Liver (tissue), 10 donors: ENCODE measurements at places on chromosomes 7 and 10. TPM values are rescaled to one million over a fixed set of nuclear protein-coding genes. Genes with fewer than 3 reads are reported as not detected.

LMBR1 gene
- polyA plus RNA-seq = 12.9 TPM

NPY4R gene
- not detected for polyA plus RNA-seq

LRIT1 gene
- not detected for polyA plus RNA-seq

AKR1C2 gene
- 195 TPM for polyA plus RNA-seq

PILRA gene
- 3.5 TPM for polyA plus RNA-seq

- no peak for DNase-seq
Measured at GRCh38 chr7:768881-769504, 41.9 kb upstream of the PRKAR1B start.

DNA sequence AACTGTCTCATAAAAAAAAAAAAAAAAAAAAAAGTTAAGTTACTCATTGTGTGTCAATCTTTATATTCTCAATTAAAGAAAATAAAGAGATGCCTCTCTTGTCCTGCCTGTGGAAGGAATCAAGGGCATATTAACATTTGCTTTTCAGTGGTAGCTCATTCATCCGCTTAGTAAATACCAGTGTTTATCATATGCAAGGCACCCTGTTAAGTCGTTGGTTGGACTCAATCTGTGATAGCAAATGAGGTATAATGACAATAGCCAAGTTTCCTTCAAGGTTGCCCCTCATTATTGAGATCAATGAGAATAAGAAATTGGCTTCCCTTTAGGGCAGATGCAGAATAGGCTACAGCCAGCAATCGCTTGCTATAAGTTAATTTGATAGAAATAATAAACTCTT lies 812.7 kb upstream of the COBL start:
- DNase-seq = no peak

DNA sequence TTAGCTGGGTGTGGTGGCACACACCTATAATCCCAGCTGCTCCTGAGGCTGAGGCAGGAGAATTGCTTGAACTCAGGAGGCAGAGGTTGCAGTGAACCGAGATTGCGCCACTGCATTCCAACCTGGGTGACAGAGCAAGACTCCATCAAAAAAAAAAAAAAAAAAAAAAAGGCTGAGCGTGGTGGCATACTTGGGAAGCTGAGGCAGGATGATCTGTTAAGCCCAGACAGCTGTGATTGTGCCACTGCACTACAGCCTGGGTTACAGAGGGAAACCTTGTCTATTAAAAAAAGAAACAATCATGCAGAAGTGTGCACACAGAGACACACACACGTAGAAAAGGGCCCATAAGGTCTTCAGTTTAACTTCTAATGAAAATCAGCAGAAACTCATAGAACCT lies 150.6 kb downstream of the TPST1 start:
- DNase-seq = no peak

DNA sequence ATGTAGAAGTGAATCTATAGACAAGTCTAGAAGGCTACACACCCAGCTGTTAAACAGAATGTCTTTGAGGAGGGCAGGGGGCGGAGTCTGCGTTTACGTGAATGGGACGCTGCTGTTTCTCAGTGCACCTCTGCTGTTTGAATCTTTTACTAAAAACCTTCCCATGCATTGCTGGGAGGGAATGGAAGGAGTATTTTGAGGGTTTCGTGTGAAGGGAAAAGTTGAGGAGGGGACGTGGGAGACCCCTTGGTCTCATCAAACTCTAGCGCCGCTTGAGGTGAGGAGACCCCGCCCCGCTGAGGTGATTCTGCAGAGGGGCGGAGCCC lies 492 bp upstream of the VCL start:
- no peak for DNase-seq

- no peak for DNase-seq
Measured at GRCh38 chr7:156820445-156821063, 72.4 kb downstream of the LMBR1 start.
